ENCODE measurements at places on chromosomes 1 and 21.

GRCh38 chr1:116921301-116921885 lies 11.7 kb downstream of the PTGFRN start:
- DNase-seq: no peak

- DNase-seq: peak; percentile 44
Observed at GRCh38 chr1:224338150-224338838, 8.3 kb upstream of the NVL start.

DNA sequence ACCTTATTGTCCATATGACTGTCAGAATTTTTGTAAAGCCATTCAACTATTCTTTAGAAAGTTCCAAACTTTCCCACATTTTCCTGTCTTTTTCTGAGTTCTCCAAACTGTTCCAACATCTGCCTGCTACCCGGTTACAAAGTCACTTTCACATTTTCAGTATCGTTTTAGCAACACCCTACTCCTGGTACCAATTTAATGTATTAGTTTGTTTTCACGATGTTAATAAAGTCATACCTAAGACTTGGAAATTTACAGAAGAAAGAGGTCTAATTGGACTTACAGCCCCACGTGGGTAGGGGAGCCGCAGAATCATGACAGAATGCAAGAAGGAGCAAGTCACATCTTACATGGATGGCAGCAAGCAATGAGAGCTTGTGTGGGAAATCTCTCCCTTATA lies 867.8 kb downstream of the AMY1C start:
- DNase-seq: no peak

GRCh38 chr1:8396786-8397406 lies 79.0 kb downstream of the SLC45A1 start:
- peak; percentile 77 for DNase-seq

GRCh38 chr1:14629363-14630014 lies 31.0 kb downstream of the KAZN start:
- DNase-seq: no peak

- DNase-seq: no peak
Observed at GRCh38 chr1:228031276-228031995, 24.6 kb downstream of the WNT3A start.

GRCh38 chr21:34186109-34186719 lies 112.8 kb downstream of the MRPS6 start:
- no peak for DNase-seq

DNA sequence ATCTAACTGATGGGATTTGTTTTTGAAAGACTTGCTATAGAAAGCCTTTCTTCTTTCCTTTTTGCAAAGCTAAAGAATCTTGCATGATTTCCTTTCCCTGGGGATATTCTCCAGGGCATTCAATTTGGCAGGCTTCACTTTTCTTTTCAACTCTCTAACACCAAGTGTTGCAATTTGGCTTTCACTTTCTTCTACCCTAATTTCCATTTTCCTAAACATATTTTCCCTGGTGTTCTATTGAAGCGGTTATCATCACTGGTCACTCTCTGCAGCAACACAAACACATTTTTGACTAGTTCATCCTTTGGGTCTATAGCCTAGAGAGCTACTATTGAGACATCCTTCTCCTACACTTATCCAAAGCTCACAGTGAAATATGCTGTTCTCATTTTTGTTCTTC lies 424.5 kb downstream of the NEGR1 start:
- no peak for DNase-seq

GRCh38 chr21:32508558-32508957 lies 76.8 kb downstream of the TCP10L start:
- DNase-seq: no peak

DNA sequence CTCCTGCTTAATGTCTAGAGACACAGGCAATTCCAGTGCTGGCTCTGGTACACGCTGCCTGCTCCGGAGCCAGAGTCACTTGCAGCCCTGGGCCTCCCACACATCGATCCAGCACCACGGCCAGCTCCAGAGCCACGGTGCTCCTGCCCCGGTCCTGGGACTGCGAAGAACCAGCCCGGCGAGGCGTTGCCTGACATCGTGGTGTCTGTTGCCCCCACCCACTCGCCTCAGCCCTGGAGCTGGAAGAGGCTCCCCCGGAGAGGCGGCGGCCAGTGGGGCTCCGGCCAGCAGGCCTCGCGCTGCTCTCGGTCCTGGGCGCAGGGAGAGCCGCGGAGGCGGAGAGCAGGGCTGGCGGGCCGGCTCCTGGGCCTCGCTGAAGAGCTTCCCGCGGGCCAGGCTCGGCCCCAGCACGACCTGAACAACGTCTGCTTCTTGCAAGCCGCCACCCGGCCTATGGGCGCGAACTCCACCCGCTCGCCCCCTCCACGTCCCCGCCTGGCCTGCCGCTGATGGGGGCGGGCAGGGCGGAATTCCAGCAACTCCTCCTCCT lies 364.8 kb downstream of the CEP170 start:
- DNase-seq: peak; percentile 20

- no peak for DNase-seq
Observed at GRCh38 chr1:26828411-26828991, 2.0 kb downstream of the ZDHHC18 start.

DNA sequence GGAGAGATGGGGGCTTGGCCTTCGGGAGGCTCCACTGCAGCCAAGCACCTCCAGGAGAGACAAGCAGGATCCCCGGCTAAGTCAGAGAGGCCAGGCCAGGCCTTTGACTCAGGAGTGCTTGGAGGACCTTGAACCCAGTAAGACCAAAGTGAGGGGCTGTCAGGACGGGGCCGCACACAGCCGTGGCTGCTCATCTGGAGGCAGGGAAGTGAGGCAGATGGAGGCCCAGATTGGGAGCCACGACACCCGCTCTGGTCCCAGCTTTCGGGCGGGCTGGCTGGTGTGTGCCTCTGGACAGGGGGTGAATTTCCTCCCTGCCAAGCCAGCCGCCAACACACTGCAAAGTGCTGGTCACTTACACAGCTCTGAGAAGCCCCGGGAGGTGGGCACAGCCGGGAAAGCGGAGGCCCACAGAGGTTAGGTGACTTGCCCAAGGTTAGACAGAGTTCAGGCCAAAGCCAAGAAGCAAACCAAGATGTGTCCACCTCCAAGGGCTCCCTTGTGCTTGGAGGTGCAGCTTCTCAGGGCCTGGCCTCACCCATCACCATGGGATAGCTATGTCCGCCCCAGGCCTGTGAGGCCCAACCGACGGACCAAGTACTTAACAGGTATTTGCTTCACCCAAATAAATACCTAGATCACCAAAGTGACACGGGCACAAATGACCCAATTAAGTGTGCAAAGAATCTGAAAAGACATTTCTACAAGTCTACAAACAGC lies 58.3 kb downstream of the CHD5 start:
- no peak for DNase-seq

GRCh38 chr1:181742426-181742825 lies 259.1 kb downstream of the CACNA1E start:
- no peak for DNase-seq

DNA sequence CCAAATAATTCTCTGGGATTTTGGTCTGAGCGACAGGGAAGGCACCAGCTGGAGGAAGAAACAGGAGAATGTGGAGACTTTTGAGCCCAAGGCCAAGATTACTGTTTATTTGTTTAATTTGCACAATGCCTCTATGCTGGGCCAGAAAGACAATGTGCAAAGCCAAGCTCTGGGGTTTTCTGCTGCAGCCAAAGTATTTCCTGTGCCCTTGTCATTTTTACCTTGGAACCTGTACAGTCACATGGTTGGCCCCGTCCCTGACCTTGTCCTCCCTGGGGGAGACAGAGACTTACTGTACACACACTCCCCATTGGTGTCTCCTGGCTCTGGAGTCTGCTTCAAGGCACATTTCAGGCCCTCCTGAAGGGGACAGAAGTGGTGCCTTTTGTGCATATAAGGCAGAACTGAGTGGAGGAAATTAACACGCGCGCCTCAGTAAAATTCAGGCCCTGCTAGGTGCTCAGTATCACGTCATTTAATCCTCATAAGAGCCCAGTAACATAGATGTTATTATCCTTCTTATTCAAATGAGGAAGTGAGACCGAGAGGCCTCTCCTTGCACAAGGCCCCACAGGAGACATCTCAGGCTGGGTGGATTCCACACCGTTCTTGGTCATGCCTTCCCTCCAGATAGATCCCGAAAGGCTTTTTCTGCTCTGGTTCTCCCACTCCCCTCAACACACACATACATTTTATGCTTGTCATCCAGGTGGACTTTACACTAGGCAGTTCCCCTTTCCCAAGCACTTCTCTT lies 21.1 kb downstream of the C1orf115 start:
- DNase-seq: no peak

DNA sequence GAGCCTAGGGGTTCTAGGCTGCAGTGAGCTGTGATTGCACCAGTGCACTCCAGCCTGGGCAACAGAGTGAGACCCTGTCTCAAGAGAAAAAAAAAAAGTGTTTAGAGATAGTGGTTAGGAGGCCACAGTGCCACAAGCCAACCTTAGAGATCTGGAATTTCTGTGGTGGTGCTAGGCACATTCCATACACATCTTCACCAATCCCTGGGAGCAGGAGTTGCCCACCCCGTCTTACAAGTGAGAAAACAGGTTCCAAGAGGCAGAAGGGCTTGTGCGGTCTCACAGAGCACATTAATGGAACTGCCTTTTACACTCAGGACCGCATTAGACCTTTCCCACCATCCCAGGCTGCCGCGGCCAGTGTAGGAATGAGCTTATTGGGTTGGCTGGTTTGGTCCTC lies 93.2 kb downstream of the EPHB2 start:
- DNase-seq: no peak

GRCh38 chr1:156438278-156438987 lies 62.1 kb downstream of the MEF2D start:
- DNase-seq: no peak

- peak; percentile 42 for DNase-seq
Observed at GRCh38 chr21:42107881-42108553, 36.9 kb downstream of the UMODL1 start.

- DNase-seq: no peak
Observed at GRCh38 chr1:193633991-193634390, 447.6 kb upstream of the B3GALT2 start.

GRCh38 chr1:17119076-17119772 lies at the start of gene PADI2:
PADI2 (minus strand) TSS chr1:17119451; CDS start chr1:17119371, 80 bp downstream.
- DNase-seq: peak; percentile 52

DNA sequence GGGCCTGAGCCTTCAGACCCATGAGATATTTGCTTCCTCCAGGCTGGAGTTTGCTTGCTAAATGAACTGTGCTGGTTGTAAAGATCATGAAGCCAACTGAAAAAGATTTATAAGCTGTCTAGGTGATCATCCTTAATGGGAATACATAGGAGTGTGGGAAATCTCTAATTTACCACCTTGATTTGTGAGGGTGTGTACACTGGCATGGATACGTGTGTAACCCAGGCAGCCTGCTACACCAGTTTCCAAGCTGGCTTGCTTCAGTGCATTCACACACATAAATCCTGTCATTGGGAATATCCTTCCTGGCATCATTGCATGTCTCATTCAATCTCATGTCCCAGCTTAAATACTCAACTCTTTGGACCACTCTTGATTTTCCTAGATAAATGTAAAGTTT lies 57.6 kb upstream of the GNG12 start:
- no peak for DNase-seq

DNA sequence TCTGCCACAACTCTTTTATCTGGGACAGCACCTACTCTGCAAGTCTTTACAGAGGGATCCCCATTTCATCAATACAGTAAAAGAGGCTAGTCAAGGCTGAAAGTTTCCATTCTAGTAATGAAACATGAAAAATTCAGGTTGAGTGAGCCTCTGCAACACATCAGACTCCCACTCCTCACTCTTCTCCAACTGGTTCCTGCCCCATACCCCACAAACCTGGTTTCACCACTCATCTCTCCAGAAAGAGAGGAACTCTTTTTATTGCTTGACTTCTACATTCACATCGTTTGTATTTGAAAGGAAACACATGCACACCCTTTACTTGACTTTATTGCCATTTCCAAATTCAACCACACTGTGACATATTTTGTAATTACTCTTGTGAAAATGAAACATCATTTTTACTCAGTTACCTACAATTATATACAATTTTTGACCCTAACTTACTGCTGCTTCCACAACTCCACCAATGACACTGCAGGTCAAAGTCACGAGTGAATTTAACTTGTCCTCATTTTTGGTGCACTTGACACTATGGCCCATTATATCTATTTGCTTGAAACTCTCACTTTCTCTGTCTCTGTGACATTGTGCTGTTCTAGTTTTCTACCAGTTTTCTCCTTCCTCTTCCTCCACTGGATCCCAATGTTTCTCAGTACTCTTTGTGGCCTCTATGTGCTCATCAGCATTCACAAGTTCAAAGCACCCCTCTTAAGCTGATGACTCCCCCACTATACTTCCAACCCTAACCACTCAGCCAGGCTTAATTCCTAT lies 8.0 kb downstream of the STX6 start:
- no peak for DNase-seq

- DNase-seq: no peak
Observed at GRCh38 chr1:8427986-8428385, 110.1 kb downstream of the SLC45A1 start.

GRCh38 chr1:223750730-223751570 lies 38.6 kb downstream of the CAPN2 start:
- DNase-seq: no peak

DNA sequence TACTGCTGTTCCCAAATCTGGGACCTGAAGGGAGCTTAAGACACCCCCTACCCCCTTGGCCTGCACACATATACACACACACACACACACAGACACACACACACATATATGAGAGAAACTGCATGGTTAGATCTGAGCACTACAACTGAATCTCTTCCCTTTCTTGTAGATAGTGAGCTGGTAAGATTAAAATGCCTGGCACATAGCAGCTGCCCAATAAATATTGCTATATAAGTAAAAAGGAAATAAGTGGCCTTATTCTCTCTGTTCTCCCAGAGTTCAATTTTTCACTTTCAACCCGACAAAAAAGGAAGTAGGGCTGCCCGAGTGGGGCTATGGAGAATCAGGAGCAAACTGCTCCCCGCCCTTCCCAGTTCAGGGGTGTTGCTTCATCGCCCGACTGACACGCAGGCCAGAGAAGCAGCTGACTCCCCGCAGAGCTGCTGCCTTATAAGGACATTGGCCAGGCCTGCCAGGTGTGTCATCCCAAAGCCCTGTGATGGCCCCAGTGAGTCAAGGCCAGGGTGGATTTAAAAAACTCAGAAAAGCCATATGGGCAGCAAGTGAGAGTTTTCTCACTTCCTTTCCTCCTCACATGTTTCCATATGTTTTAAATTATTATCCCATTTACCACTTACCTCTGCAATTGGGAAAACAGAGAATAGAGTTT lies 106.5 kb upstream of the SLC44A3 start:
- no peak for DNase-seq

DNA sequence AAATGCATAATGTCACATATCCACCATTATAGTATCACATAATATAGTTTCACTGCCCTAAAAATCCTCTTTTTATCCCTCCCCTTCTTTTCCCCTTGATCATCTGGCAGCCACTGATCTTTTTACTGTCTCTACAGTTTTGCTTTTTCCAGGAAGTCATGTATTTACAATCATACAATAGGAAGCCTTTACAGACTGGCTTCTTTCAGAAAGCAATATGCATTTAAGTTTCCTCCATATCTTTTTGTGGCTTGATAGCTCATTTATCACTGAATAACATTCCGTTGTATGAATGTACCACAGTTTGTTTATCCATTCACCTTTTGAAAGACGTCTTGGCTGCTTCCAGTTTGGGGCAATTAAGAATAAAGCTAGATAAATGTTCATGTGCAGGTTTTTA lies 14.3 kb upstream of the WDTC1 start:
- no peak for DNase-seq
